Stimulated activated CD4-positive, alpha-beta T cell treated with anti-CD3 and anti-CD28 coated beads, Interleukin-4, amount 100 ng/mL, for 1 hour (primary cell): ENCODE measurements at places on chromosomes 5 and 9.

- no peak for DNase-seq
These were observed 14.0 kb downstream of the SLC6A3 start for GRCh38 chr5:1431021-1431811.

- no peak for DNase-seq
These were observed 48.8 kb downstream of the SH3GL2 start for GRCh38 chr9:17627641-17628040.

- no peak for DNase-seq
These were observed 25.5 kb downstream of the ADAM19 start for GRCh38 chr5:157549954-157550549.

GRCh38 chr5:31944684-31945445 is 229.3 kb downstream of the GOLPH3 start:
- no peak for DNase-seq

DNA sequence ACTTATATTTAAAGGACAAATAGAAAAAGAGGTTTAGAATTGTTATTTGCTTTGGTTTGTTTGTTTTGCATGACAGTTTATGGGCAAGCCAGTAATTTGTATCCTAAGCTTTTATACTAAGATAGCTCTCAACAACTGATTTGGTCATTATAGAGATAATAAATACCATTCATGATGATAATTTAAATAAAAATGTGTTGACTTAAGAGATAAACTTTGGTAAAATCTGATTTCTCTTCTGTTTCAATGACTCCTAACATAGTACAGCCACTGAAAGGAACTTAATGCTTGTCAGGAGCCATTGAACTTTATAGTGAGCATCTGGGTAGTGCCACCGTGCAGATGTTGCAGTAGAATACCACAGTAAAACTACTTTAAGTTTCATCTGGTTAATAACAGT is 160.7 kb upstream of the ACOT12 start:
- no peak for DNase-seq

DNA sequence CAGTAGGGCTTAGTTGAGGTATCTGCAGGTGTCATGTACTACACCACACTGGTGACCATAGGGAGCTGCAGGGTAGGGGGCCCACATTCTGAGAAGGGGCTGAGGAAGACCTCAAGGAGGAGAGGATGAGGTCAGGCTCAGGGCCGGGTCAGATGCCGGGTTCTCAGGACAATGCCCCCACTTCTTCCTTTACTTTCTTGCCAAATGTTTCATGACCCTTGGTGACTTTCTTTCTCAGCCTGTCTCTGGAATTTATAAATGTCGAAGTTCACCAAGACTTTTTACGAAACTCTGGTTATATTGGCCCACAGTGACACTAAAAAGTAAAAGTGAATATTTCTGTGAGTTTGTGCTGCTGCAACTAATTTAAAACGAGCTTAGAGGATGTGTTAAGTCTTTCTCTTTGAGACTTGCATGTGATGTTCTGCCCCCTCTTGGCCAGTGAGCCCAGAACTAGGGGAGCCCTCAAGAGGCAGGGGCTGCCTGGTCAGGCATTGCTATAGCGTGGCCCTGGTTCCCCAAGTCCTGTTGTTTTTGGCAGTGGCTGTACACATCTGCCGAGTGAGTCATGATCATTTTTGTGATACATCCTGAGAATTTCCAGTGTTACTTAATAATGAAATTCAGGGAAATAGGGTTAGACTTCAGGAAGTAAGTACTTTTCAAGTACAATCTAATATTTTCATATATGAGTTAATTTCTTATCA is 11.2 kb downstream of the ACO1 start:
- DNase-seq = no peak

DNA sequence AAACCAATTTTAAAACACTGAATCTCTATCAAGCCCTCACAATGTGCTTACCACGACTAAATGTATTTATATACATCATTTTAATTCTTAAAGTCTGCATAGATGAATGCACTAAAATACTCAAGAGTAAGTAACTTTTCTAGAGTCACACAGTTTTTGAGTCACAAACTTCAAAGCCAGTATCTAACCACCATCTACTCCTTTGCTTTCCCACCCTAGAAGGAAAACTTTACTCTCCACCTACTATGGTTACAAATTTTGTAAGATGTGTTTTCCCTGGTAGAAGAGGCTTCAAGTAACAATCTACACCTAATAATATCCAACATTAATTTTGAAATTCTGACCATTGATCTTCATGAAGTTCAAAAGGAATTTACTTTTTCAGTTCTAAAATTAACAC is 18.7 kb downstream of the ZFAND5 start:
- no peak for DNase-seq

DNA sequence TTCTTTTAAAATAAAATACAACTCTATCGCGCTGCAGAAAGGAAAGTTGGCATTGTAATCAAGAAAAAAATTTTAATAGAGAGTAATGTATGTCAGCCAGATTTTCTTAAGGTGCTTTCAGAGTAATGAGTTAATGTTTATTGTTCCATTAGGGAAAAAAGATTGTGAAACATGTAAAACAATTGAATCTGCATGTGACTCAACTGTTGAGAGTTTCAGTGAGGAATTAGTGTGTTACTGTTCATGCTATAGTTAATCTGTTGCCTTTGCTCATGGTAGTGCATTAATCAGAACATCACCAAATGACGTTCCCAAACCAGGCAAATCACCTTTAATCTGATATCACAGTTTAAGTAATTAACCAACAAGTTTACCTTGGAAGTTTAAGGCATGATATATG is 600.5 kb downstream of the NR2F1-AS1 start:
- DNase-seq = no peak

GRCh38 chr5:133470841-133471240 is 141.5 kb downstream of the FSTL4 start:
- DNase-seq = no peak

DNA sequence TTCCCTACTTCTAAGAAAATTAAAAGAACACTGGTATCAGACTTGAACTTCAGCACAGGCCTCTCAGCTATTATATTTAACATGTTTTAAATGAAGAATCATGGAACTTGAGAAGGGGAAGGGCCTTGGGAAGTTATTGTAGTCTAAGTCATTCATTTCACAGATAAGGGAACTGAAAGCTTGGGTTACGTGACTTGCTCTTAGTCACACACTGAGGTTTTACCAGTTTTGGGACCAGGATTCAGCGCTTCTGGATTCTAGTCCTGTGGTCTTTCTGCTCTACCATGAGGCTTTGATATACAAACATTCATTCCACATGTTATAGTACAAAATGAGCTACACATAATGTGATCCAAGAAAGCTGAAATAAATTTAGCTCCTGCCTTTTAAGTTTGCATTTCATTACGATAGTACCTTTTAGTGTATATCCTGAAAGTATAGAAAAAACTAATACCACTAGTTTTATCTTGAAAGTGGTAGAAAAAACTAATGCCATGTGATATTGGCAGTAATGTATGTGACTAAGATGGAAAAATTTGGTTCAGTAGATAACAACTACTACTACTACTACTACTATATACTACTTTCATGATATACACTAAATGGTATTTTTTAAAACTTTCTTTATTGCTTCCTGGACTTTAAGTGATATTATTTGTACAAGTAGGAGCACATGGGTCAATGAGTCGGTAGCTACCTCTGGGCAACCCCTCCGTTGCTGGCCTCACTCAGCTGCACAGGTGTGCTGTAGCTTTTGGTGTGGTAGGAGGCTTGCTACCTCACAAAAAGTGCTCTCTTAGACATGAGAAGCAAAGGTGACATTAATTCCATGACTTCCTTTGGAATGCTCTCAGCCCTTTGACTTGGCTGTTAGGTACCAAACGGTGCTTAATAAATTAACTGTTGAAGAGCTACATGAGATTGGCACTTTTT is 40.7 kb downstream of the F2RL2 start:
- no peak for DNase-seq

- no peak for DNase-seq
These were observed 1.4 kb downstream of the MXD3 start for GRCh38 chr5:177310332-177310731.

- DNase-seq = no peak
These were observed 17.0 kb downstream of the FOCAD start for GRCh38 chr9:20701060-20701459.

DNA sequence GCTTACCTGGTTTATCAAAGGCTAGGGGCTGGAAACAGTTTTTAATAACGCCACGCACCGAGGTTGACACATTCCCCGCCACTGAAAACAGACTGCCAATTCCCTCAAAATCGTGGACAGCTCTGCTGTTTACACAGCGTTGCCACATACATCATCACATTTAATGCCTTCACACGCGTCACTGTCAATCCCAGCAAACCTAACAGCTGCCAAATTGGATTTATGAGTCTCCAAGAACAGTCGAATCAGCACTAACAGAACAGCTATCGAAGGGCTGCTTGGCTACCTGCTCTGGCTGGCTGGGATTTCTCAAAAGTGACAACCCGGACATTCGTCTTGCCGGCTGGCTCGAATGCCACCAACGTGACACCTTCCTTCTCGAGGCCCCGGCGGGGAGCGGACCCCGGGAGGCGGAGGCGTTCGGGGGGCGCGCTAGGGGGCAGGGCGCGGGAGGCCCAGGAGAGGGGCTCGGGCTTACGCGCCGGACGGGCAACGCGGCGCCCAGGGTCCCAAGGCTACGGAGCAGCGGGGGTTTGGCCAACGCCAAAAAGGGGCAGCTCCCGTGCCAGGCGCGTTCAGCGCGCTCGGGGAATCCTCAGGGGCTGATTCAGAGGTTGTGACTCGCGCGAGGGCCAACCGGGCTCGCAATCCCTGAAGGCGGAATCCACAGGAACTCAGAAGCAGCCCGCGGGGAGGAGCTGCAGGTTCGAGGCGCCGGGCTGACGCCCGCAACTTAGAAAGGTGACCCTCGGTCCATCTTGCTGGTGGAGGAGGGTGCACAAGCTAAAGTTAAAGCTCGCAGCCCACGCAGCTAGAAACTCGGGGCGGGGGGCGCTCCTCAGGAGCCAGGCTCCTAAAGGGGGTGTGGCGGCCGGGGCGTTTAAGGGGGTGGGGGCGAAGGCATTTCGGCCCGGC is 1.2 kb downstream of the CDC14B start:
- DNase-seq = peak; percentile 32

DNA sequence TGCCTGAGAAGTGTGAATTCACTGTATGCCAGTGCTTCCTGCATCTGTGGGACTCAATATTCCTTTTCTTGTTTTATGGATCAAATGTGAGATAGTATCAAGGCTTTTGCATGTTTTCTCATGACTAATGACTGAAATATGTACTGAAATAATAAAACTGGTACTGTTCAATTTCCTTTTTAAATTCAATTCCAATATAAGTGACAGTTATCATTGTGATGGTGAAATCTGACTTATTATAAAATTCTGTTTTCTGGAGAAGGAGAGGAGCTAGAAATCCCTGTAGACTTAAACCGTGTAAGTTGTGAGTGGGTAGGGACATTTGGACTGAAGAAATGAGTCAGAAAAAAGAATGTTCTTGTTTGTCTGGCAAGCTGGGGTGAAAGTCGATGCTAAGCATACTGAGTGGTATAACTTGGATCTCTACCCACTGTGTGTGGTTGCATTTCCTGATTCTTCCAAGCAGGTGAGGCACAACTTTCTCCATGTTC is 245.2 kb downstream of the EFNA5 start:
- DNase-seq = no peak

- no peak for DNase-seq
These were observed 4.5 kb upstream of the PCA3 start for GRCh38 chr9:76759732-76760131.

DNA sequence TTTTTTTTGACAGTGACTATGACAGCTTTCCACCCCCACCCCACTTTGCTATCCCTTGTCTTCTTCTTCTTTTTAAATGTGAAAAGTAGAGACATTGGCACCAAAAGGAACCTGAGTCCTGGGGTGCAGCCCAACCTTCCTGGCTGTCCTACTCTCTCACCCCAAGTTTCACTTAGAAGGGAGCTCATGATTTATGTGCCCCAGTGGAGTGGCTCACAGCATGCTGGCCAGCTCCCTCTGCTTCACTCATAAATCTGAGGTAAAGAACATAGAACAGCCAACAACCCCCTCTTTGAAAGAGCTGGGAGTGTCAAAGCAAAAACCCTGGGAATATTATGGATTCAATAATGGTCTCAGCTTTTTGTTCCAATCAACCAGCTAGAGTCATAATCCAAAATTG is 196.3 kb upstream of the DAPK1 start:
- no peak for DNase-seq

GRCh38 chr9:16196206-16196605 is 643.4 kb downstream of the CCDC171 start:
- no peak for DNase-seq

- no peak for DNase-seq
These were observed 962 bp upstream of the PKN3 start for GRCh38 chr9:128701227-128701854.

- DNase-seq = no peak
These were observed 99.3 kb downstream of the KCNIP1 start for GRCh38 chr5:170603109-170603508.

DNA sequence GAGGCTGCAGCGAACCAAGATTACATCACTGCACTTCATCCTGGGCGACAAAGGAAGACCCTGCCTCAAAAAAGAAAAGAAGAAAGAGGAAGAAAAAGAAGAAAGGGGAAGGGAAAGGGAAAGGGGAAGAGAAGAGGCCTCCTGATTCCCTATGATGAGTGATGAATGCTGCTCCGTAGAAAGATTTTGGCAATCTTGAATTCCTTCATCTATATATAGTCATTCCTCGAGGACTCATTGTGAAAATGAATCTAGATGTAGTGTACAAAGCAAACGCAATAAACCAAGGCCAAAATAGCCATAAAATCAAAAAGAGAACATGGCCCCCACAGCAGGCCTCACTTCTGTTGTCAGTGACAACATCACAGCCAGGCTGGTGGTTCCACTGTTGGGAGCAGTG is 218.0 kb downstream of the DCP2 start:
- no peak for DNase-seq

GRCh38 chr5:126914801-126915436 is 115.4 kb downstream of the MARCHF3 start:
- no peak for DNase-seq

- DNase-seq = no peak
These were observed 8.7 kb downstream of the FAM193B start for GRCh38 chr5:177545487-177546257.

- no peak for DNase-seq
These were observed 292.4 kb upstream of the ACO1 start for GRCh38 chr9:32092031-32092430.

DNA sequence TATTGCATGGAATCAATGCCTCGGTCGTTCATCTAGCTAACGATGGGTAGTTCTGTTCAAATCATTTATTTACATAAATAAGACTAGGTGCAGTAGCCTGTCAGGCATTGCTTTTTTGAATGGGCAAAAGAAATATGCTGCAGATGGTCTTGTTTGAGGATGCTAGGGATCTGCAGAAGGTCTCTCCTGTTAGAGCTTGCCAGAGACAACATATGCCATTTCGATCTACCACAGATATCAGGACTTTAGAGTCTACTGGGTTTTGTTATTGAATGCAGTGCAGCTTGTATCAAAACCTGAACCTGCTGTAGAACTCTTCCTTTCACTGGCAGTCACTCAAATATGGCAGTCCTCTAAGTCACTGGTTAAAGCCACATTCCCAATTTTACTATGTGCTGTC is 381.1 kb upstream of the CDH10 start:
- DNase-seq = no peak

GRCh38 chr5:142618130-142618523 is 67.8 kb downstream of the FGF1 start:
- DNase-seq = no peak
